Cardiac muscle cell (in vitro differentiated cells and primary cell): ENCODE measurements at places on chromosomes 12 and 14. TPM values are rescaled to one million over a fixed set of nuclear protein-coding genes. Genes with fewer than 3 reads are reported as not detected.
A peak's percentile ranks its signal among the peaks of the same experiment; 100 is the strongest.

- no peak overlapping the region for H3K4me3 ChIP-seq
- no peaks in the 10 kb centered on the region for H3K27me3 ChIP-seq
- H3K27ac ChIP-seq: no peak overlapping the region
Measured at GRCh38 chr12:42696406-42697149, 107.0 kb upstream of the PRICKLE1 start.

GRCh38 chr14:56358851-56359614 lies 220.6 kb upstream of the TMEM260 start:
- no peaks in the 10 kb centered on the region for H3K4me1 ChIP-seq
- DNase-seq: no peak
- no peaks in the 10 kb centered on the region for H3K27me3 ChIP-seq
- H3K27ac ChIP-seq: no peak overlapping the region
- H3K36me3 ChIP-seq: no peaks in the 10 kb centered on the region
- H3K4me3 ChIP-seq: no peak overlapping the region

DNA sequence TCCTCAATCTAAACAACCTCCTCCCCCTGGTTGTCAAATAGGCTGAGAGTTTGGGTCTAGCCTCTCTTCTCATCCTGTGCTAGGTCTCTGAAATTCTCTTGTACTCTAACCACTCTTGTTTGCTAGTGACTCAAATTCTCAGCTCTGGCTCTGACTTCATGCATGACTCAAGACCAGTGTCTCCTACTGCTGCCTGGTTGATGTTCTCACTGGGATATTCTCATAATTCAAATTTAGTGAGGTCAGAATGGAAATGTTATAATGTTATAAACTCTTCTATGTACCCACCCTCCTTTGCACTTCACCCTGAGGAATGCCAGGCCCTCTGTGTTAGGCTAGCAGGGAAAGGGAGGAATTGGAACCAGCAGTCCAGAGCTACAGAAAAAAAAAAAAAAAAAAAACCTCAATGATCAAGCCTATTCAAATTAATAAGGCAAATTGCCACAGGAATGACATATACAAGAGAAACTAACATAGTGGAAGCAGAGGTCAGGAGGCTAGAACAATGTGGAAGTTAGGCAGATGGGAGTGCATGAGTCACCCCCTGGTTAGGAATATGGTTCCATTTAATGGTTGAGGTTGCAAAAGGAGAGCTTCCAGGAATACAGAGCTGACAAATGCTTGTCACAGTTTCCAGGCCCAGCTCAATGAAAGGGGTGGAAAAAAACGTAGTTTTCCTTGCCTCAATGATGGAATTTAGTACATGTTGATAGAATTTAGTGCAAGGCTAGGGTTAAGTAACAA lies 459.5 kb downstream of the RMST start:
- H3K4me3 ChIP-seq: no peak overlapping the region
- no peaks in the 10 kb centered on the region for H3K27me3 ChIP-seq
- H3K36me3 ChIP-seq: no peaks in the 10 kb centered on the region
- peak; percentile 56 for DNase-seq
- no peak overlapping the region for H3K27ac ChIP-seq

DNA sequence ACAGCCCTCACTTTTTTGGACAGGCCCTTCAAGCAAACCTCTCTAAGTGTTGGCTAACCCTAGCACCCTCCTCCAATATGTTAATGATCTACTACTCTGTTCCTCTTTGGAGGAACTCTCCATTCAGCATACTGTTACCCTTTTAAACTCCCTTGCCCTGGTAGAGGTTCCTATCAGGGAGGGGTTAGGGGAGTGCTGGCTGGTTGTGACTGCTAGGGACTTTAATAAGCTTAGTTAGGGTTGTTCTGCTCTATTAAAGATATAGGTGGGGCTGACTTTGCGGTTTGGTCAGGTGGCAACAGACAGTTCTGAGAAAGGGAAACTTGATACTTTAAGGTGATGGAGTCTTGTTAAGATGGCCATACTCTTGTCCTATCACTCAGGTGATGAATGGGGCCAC lies 301.5 kb upstream of the FBXO33 start:
- no peaks in the 10 kb centered on the region for H3K27me3 ChIP-seq
- H3K4me1 ChIP-seq: no peaks in the 10 kb centered on the region
- H3K36me3 ChIP-seq: no peaks in the 10 kb centered on the region
- no peak for DNase-seq
- no peak overlapping the region for H3K27ac ChIP-seq

DNA sequence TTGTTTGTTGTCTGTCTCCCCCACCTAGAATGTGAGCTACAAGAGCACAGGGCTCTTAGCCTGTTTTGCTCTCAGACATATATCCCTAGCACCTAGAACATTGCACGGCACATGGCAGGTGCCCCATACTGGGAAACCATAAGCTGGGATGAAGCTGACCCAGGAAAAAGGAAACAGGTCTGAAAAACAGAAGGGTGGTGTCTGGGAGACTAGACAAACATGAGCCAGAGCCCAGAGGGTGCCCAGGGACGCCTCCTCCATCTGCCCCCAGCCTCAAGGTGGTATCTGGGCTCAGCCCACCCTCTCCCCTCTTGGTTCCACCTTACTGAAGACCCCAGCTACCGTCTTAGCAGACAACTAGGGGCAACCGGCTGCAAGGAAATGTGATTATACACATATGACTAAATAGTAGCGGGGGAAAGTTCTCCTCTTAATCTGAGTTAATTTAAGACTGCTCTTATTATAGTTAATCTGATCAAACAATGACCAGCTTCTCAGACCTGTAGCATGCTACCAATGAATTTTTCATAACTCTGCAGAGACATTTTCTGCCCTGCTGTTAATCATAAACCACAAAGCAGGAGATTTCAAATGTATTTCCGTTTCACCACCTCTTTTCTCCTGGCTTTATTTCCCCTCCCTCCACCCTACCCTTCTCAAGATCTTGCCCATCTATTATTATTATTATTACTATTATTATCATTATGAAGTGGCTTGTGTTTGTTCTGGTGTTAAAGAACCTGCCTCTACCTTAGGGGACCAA lies 31.9 kb downstream of the KSR2 start:
- no peak overlapping the region for H3K4me3 ChIP-seq
- DNase-seq: no peak
- H3K4me1 ChIP-seq: no peaks in the 10 kb centered on the region
- H3K27ac ChIP-seq: no peak overlapping the region

DNA sequence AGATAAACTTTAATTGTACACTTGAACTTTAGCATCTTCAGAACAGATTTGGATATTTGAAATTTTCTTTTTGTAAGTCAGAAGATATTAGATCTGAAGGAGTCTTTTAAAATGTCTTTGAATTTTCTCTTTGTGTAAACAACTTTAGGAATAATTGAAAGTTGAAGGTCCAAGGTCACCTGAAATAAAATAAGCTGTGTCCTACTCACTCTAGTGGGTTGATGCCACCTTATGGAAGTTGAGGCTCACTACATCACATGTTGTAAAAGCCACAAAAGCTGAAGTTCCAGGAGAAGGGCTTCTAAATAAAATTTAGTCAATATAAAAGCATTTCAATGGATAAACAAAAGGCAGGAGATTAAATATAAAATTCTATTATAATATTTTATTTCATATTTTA lies 122.0 kb upstream of the ATXN7L3B start:
- DNase-seq: peak; percentile 42
- no peaks in the 10 kb centered on the region for H3K4me1 ChIP-seq
- no peaks in the 10 kb centered on the region for H3K27me3 ChIP-seq
- no peak overlapping the region for H3K27ac ChIP-seq
- no peak overlapping the region for H3K4me3 ChIP-seq

- no peak overlapping the region for H3K27ac ChIP-seq
- no peak overlapping the region for H3K4me3 ChIP-seq
Measured at GRCh38 chr14:62179367-62180018, 417.3 kb downstream of the SNAPC1 start.

GRCh38 chr14:85583380-85583779 lies 53.4 kb downstream of the FLRT2 start:
- H3K4me3 ChIP-seq: no peak overlapping the region
- H3K4me1 ChIP-seq: peaks cover 32% of the 10 kb centered on the region
- no peaks in the 10 kb centered on the region for H3K27me3 ChIP-seq
- DNase-seq: no peak

DNA sequence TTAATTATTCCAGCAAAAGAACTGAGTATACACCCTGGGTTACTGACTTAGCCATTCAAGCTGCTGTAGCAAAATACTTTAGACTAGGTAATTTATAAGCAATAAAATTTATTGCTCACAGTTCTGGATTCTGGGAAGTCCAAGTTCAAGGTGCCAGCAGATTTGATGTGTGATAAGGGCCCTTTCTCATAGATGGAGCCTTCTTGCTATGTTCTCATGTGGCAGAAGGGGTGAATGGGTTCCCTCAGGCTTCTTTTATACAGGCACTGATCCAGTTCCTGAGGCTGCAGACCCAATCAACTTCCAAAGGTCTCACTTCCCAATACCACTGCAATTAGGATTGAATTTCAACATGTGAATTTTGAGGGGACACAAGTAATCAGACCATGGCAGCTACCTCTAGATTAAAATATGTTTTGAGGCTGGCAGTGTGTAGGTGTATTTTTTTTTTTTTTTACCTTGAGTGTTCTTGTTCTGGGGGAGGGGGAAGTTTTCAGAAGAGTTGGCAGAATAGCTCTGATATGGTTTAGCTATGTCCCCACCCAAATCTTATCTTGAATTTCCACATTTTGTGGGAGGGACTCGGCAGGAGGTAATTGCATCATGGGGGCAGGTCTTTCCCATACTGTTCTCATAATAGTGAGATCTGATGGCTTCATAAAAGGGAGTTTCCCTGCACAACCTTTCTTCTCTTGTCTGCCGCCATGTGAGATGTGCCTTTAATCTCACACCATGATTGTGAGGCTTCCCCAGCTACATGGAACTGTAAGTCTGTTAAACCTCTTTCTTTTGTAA lies 178.2 kb downstream of the RASSF9 start:
- no peaks in the 10 kb centered on the region for H3K27me3 ChIP-seq
- no peak overlapping the region for H3K27ac ChIP-seq
- no peak overlapping the region for H3K4me3 ChIP-seq
- no peaks in the 10 kb centered on the region for H3K36me3 ChIP-seq
- no peaks in the 10 kb centered on the region for H3K4me1 ChIP-seq

GRCh38 chr12:129558036-129558435 lies 345.8 kb downstream of the TMEM132D start:
- no peak overlapping the region for H3K4me3 ChIP-seq
- H3K27ac ChIP-seq: no peak overlapping the region
- H3K4me1 ChIP-seq: no peaks in the 10 kb centered on the region
- H3K27me3 ChIP-seq: peaks cover 89% of the 10 kb centered on the region
- no peaks in the 10 kb centered on the region for H3K36me3 ChIP-seq

DNA sequence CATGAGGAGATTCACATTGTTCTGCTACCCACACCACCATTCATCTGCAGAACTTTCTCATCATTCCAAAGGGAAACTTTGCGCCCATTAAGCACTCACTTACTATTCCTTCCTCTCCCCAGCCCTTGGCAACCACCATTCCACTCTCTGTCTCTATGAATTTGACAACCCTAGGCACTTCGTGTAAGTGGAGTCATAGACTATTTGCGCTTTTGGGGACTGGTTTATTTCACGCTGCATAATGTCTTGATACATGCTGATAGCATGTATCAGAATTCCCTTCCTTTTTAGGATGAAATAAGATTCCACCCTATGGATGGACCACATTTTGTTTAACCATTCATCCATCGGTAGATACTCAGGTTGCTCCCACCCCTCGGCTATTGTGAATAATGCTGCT lies 4.5 kb upstream of the EML1 start:
- H3K4me1 ChIP-seq: no peaks in the 10 kb centered on the region
- DNase-seq: no peak
- peaks cover 34% of the 10 kb centered on the region for H3K27me3 ChIP-seq

- H3K27ac ChIP-seq: no peak overlapping the region
- DNase-seq: no peak
- H3K4me1 ChIP-seq: no peaks in the 10 kb centered on the region
- H3K36me3 ChIP-seq: no peaks in the 10 kb centered on the region
Measured at GRCh38 chr12:126915309-126915708, 1351.7 kb upstream of the TMEM132C start.

- H3K4me1 ChIP-seq: no peaks in the 10 kb centered on the region
- H3K27ac ChIP-seq: peak overlapping the region; percentile 9
- H3K4me3 ChIP-seq: no peak overlapping the region
- no peaks in the 10 kb centered on the region for H3K27me3 ChIP-seq
- peaks cover 30% of the 10 kb centered on the region for H3K36me3 ChIP-seq
Measured at GRCh38 chr12:48765753-48766162, 23.1 kb downstream of the ADCY6 start.

GRCh38 chr14:21097636-21098075 lies 799 bp downstream of the ZNF219 start:
- H3K36me3 ChIP-seq: peaks cover 6% of the 10 kb centered on the region
- H3K27me3 ChIP-seq: peaks cover 3% of the 10 kb centered on the region
- peak overlapping the region; percentile 73 for H3K4me3 ChIP-seq
- peak overlapping the region; percentile 92 for H3K27ac ChIP-seq

GRCh38 chr14:80346395-80346794 lies 135.1 kb upstream of the DIO2 start:
- H3K27me3 ChIP-seq: no peaks in the 10 kb centered on the region
- DNase-seq: no peak
- no peaks in the 10 kb centered on the region for H3K4me1 ChIP-seq
- H3K27ac ChIP-seq: no peak overlapping the region
- no peak overlapping the region for H3K4me3 ChIP-seq
- H3K36me3 ChIP-seq: no peaks in the 10 kb centered on the region

GRCh38 chr14:65637780-65638179 lies 225.2 kb downstream of the FUT8 start:
- H3K36me3 ChIP-seq: no peaks in the 10 kb centered on the region
- H3K27ac ChIP-seq: no peak overlapping the region
- H3K4me3 ChIP-seq: no peak overlapping the region
- no peaks in the 10 kb centered on the region for H3K27me3 ChIP-seq
- DNase-seq: peak; percentile 5
- no peaks in the 10 kb centered on the region for H3K4me1 ChIP-seq

GRCh38 chr12:131575371-131575770 lies 135.5 kb upstream of the SFSWAP start:
- DNase-seq: no peak
- H3K27ac ChIP-seq: no peak overlapping the region
- no peaks in the 10 kb centered on the region for H3K36me3 ChIP-seq
- H3K4me1 ChIP-seq: peaks cover 9% of the 10 kb centered on the region
- H3K4me3 ChIP-seq: no peak overlapping the region
- H3K27me3 ChIP-seq: no peaks in the 10 kb centered on the region

DNA sequence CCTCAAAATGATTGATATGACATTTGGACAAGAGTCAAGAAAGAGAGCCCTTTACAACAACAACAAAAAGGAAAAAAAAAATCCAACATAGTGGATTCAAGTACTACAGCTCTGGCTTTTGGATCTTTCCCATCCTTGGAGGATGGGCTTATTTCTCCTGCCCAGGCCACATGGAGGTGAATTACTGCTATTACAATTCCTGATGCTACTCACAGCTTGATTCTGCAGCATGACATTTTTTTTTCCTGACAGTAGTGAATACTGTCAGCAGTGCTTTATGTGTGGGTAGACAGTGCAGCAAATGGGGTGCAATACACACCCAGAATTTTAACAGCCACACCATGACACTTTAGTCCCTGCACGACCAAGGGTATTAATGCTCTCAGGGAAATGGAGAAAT lies 42.5 kb upstream of the HSP90B1 start:
- no peak overlapping the region for H3K27ac ChIP-seq
- DNase-seq: no peak
- H3K4me3 ChIP-seq: no peak overlapping the region
- H3K36me3 ChIP-seq: no peaks in the 10 kb centered on the region

The LHX5 gene
- not detected in 2 replicates for total RNA-seq

The BBOF1 gene
- 5.0 and 7.6 TPM in 2 replicates for total RNA-seq

The COL2A1 gene
- total RNA-seq: 469 and 596 TPM in 2 replicates

The SCNN1A gene
- total RNA-seq: 0.25 and 0.66 TPM in 2 replicates

The LYZ gene
- total RNA-seq: 0.11 and 0.69 TPM in 2 replicates

The SLC41A2 gene
- total RNA-seq: 5.9 and 11.7 TPM in 2 replicates

The SLC38A4 gene
- 0.09 and 0.21 TPM in 2 replicates for total RNA-seq
